Cardiac septum (tissue), 1 donor: ENCODE measurements at places on chromosomes 7 and 10. TPM values are rescaled to one million over a fixed set of nuclear protein-coding genes. Genes with fewer than 3 reads are reported as not detected.
A peak's percentile ranks its signal among the peaks of the same experiment; 100 is the strongest.

DNA sequence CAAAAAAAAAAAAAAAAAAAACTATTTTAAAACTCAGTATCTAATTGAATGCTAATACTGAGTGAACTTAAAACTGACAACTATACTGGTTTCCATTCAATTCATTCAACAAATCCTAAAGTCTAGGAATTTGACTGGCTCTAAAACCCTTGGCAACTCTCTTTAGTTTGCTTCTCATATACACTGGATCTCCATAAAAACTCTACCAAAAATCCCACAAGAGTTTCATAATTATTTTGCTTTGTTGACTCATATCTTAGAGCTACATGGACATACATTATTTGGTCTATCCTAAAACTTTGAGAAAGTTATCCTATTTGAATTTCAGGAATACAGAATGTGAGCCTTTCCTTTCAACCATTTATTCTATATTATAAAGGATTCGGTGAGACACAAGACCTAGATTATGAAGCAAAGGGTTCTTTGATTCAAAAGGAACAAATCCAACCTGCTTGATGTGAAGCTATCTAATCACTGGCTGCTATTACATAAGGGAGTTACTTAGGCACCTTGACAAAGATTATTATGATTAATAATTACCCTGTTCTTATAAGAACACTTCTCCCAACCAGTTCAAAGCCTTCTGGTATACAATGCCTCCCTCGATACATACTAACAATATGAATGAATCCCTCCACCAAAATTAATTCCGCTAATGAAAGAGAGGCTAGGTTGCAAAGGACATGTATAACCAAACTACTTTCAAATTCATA is 15.8 kb upstream of the KMT2E start:
- no peak for DNase-seq

DNA sequence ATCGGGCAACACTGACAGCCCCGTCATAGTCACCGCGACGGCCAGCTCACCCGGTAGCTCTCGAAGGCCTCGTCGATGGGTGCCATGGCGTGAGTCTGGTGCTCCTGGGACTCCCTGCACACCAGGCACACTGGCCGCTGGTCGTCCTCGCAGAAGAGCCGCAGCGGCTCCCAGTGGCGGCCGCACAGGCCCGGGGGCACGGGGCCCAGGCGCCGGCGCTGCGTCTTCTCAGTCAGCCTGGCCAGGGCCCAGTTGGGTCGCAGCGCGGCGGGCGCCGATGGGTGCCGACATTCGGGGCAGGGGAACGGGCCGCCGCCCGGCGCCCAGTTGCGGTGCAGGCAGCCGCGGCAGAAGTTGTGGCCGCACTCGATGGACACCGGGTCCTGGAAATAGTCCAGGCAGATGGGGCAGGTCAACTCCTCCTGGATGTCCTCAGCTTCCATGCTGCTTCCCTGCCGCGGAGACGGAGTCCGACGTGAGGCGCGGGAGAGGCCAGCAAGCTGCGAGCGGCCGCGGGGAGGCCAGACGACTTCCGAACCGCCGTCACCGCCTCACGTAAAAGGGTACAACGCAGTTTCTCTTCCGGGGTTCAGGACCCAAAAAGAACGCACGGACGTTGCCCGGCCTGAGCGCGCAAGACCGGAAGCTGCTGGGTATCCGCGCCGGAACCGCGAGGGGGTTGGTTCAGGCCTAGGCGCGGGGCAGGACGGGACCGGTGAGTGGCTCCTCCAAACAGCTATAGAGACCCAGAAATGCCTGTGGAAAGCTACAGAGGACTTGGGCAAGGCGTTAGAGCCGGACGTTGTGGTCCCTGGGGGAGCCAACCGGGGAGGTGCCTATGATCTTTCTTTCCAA is at the start of gene TRIM4:
TSS of gene TRIM4 (minus strand) at position 572 of the 855 bp plus-strand sequence. CDS start at position 443, 129 bp downstream.
- peak; percentile 94 for DNase-seq

- DNase-seq: no peak
These were observed 7.8 kb upstream of the RBM28 start for GRCh38 chr7:128351296-128352152.

- DNase-seq: no peak
These were observed 230.9 kb downstream of the DNAJB6 start for GRCh38 chr7:157567666-157568065.

GRCh38 chr10:132918617-132919373 is 23.6 kb downstream of the CFAP46 start:
- DNase-seq: no peak

- DNase-seq: no peak
These were observed 104.7 kb upstream of the PCDH15 start for GRCh38 chr10:54905578-54906192.

- DNase-seq: no peak
These were observed 448.2 kb downstream of the DNAJB6 start for GRCh38 chr7:157784979-157785441.

DNA sequence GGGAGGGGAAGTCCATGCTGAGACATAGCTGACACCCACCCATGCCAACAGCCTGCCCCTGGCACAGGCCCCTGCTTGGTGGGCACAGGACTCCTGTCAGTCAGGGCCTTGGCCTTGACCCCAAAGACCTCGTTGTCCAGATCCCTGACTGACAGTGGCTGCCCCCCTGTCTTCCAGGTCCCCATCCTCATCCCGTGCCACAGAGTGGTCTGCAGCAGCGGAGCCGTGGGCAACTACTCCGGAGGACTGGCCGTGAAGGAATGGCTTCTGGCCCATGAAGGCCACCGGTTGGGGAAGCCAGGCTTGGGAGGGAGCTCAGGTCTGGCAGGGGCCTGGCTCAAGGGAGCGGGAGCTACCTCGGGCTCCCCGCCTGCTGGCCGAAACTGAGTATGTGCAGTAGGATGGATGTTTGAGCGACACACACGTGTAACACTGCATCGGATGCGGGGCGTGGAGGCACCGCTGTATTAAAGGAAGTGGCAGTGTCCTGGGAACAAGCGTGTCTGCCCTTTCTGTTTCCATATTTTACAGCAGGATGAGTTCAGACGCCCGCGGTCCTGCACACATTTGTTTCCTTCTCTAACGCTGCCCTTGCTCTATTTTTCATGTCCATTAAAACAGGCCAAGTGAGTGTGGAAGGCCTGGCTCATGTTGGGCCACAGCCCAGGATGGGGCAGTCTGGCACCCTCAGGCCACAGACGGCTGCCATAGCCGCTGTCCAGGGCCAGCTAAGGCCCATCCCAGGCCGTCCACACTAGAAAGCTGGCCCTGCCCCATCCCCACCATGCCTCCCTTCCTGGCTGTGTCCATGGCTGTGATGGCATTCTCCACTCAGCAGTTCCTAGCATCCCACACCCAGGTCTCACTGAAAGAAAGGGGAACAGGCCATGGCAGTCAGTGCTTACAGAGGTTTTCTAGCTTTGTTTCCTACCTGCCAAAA is 197.2 kb downstream of the EBF3 start:
- peak; percentile 61 for DNase-seq

DNA sequence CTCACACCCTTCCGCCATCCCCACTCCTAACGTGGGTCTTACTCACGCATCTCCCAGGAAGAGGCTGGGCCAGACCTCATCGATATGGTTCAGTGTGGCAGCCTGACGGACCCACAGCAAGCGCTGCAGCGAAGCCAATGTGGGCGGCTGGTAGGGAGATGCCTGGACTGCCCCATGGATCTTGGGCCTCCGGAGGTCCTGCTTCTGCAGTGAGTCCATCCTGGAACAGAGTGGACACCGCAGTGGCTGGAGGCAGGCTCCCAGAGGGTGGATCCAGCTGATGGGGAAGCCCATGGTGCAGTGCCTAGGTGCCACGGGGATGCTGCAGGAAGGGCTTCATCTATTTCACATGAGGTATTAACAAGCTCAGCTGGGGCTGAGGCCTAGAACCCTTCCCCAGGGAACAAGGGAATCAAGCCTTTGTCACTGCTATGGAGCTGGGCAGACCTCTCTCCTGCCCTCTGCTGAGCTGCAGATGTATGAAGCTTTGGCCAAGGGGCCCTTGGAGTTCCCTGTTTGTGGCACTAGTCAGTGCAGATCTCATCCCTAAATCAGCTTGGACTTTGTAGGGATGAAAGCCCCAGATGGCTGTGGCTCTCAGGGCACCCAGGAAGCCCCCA is 13.7 kb upstream of the SAMD8 start:
- peak; percentile 65 for DNase-seq

DNA sequence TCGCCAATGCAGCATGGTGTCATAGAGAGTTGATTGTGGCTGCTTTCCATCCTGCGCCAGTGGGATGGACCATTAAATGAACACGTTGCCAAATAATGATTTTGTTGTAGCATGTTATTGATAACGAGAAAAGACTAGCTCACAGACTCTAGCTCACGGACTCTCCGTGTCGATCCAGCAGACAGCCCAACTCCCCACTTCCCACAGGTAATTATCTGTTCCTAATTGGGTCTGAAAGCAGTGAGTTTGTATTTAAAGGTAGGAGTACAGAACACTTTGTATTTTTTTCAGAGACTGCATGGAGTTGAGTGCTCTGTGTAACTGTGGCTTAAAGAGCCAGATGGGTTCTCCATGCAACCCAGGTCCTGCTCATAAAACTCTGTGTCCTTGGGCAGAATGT is 1250.5 kb downstream of the TYW1 start:
- no peak for DNase-seq

Gene DDC
- not detected for total RNA-seq

Gene PTTG1IP2
- total RNA-seq: not detected

Gene TBXAS1
- total RNA-seq: 4.3 TPM
